ENCODE measurements at places on chromosomes 1 and 21.

DNA sequence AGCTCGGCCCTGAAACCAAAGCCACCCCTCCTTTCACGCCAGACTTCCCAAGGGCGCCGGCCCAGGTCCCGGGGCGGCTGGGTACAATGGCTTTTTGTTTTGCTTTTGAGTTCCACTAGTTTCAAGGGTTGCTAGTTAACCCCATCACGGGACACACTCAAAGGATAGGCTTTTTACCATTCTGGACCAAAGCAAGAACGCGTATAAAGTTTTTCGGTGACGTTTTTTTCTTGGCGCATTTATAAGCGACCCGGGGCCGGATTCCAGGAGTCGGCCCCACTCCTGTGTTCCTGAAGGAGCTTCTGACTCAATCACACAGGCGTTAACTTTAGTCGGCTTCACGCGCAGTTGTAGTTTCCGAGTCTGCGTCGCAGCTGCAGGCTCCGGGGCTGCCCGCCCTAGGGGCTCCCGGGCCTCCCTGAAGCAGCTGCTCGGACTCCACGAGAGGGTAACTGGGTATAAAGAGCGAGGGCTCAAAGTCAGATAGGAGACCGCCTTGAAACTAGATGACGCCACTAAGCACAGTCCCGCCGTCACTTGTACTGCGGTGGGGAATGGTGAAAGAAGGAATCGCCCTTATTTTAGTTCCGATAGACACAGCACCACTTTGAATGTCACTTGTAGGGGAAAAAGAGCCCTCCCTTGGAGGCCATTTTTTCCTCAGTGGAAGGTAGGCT is 707 bp upstream of the KLHL21 start:
- peak; percentile 72 for DNase-seq

GRCh38 chr1:46822248-46822826 is 23.5 kb downstream of the CYP4B1 start:
- no peak for DNase-seq

DNA sequence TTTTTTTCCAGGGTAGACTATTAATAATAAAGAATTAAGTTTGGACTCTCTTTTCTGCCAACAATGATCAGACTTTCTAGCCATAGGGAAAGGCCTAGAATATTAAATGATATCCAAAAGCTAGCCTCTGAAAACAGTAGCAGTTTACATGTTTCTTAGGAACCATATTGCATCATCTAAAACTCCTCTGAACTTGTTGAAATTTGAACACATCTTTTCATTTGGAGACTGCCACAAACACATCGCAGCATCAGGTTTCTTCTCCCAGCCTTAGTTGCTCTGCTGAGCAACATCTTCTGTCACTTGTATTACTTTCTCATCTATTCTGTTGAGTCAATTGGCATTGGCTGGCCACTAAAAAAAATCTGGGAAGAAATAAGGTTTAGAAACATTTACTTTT is 63.2 kb upstream of the GNG4 start:
- DNase-seq, result no peak

GRCh38 chr1:222790115-222790514 is 24.7 kb upstream of the DISP1 start:
- no peak for DNase-seq

GRCh38 chr1:99250728-99251127 is 13.6 kb upstream of the PLPPR4 start:
- no peak for DNase-seq

DNA sequence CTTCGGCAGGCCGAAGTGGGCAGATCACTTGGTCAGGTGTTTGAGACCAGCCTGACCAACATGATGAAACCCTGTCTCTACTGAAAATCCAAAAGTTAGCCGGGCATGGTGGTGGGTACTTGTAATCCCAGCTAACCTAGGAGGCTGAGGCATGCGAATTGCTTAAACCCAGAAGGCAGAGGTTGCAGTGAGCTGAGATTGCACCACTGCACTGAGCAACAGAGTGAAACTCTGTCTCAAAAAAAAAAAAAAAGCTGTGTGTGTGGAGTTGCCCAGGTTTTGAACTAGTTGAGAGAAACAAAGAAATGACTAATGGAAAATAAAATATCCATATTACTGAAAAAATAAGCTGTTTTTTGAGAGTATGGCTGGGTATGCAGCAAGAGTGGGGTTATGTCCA is 100.2 kb downstream of the GTF2B start:
- no peak for DNase-seq

DNA sequence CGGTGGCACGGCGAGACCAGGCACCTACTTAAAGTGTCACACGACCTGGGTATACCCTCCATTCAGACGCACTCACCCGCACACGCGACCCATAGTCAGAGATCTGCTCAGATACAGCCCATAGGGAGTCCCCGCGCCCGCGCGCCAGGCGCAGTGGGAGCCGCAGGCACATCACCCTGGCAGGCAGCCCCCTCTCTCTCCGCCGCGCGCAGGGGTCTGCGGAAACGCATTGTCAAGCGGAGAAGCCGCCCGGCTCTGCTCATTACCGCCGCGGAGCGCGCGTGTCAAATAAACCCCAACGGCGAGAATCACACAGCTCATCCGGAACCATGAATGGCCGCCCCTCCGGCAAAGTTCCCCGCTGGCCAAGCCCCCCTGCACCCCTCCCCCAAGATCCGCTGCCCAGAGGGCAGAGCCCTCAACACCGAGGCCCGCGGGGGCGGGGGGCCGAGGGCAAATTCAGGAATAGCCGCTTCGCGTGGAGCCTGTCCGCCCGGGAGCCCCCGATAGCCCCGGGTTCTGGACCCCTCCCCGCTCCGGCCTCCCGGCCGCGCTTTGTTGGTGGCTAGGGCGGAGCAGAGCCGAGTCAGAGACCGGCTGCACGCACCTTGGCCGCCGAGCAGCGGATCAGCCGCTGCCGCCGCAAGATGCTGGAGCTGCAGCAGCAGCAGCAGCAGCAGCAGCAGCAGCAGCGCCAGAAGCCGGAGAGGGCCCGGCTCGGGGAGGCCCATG is 522 bp downstream of the LRP8 start:
- no peak for DNase-seq

DNA sequence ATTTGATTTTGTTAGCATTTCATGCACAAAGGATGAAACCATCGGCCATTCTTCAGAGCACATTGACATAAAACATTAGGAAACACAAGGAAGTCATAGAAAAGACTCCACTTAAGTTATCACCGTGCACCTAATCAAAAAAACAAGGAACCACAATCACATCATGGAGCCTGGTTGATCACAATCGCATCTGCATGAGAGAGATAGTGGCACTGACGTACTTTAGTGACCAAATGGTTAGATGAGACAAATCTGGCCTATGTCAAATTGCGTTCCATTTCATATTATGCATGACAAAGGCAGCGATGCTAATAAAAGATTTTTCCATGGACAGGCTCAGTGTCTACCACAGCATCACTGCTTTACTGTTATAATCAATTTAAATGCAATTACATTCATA is 571.8 kb upstream of the ADGRL2 start:
- no peak for DNase-seq

GRCh38 chr1:2523891-2524609 is 2.3 kb downstream of the PANK4 start:
- no peak for DNase-seq

DNA sequence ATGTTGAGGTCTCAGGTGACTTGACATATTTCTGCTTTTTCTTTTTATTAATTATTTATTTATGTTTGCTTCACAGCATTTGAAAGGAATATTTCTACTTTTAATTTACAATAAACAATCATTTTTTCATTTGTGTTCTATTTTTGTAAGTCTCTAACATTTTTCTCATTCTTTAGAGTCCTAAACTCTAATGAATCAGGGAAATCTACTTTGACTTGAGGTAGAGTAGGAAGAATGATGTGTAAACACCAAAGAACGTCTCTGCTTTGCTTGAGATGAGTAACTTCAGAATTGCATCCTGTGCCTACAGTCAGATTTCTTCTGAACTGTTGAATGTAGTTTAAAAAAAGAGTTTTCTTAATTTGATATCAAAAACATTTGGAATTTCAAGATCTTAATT is 65.2 kb downstream of the CNST start:
- DNase-seq, result no peak

GRCh38 chr1:99943223-99943794 is 26.5 kb upstream of the SLC35A3 start:
- DNase-seq, result peak; percentile 68

DNA sequence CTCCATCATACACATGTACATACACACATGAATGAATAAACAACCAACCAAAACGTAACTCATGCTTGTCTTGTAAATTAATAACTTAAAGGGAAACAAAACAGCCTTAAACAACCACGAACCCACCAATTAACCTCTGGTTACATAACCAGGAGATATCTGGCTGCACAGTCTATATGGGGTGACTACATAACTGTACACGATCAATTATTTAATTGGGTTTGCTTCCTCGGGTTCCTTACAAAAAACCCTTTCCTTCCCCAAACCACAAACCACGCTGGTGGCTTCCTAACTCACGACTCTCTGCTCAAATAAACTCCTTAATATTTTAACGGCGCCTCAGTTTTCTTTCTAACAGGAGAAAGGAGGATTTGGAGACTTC is 744 bp downstream of the ZNF670 start:
- no peak for DNase-seq

DNA sequence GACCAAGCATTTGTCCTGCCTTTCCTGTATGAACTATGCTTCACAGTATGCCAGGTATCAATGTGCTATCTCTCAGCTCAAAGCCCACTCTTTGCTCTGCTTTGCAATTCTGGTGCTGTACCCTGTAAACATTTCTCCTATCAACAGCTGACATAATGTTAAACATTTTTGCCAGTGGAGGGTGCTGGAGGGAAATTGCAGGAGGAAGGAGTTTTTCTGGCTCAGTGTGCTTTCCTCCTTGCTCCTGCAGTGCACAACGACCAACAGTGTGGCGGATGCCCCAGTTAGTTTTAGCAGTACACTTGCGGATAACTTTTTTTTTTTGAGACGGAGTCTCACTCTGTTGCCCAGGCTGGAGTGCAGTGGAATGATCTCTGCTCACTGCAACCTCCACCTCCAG is 67.1 kb upstream of the PTGFRN start:
- DNase-seq, result no peak

DNA sequence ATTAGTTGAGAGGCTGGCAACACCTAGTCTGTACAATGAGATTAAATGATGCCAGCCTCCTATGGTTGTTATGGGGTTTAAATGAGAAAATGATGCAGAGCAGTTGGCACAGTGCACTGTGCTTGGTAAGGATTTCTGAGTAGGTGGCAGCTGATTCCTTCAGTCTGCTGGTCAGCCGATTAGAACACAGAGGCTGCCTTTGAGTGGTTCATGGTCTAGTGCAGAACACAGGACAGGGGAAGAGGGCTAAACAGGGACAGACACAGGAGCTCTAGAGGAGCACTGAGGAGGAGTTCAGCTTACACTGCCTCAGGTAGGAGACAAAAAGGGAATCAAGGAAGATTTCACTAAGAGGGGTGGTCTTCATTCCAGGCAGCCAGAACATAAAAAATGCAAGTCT is 1.4 kb downstream of the TIE1 start:
- no peak for DNase-seq

GRCh38 chr1:15353839-15354579 is 55.7 kb upstream of the EFHD2 start:
- no peak for DNase-seq

DNA sequence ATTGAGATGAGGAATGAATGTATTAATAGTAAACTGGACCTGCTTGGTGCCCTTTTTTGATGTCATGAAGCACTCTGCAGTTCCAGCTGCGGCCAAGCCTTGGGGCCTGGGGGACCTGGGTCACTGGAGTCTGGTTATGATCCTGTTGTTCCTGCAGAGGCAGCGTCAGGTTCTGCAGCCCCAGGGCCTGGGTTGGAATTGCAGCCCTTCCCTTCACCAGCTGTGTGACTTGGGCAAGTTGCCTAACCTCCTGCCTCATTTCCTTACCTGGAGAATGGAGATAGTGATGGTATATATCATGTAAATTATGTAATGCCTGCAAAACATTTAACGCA is 9.1 kb upstream of the ATP5PO start:
- DNase-seq, result no peak

DNA sequence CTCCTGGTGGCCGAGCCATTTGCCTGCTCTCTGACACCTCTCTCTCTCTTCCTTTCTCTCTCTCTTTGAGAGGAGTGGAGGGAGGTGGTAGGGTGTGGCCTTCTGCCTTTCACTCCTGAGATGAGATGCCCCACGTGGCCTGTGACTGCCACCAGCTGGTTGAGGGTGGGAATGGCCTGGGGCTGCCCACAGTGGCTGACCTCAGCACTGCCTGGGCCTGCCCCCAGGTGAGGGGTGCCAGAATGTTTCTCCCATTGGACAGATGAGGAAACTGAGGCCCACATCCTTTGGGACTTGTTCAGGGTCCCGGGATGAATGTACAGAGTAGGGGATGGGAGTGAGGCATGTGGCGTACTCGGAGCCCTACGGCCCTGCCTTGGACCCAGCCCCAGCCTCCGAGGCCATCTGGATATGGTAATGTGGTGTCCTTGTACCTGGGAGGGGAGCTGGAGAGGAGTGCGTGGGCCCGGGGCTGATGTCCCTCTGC is 12.7 kb upstream of the C1orf167 start:
- no peak for DNase-seq

GRCh38 chr1:213568929-213569815 is 418.6 kb upstream of the PROX1 start:
- DNase-seq, result no peak

- DNase-seq, result no peak
Measured at GRCh38 chr1:202201971-202202370, 8.4 kb downstream of the LGR6 start.

- no peak for DNase-seq
Measured at GRCh38 chr1:163048869-163049268, 20.3 kb upstream of the RGS4 start.

DNA sequence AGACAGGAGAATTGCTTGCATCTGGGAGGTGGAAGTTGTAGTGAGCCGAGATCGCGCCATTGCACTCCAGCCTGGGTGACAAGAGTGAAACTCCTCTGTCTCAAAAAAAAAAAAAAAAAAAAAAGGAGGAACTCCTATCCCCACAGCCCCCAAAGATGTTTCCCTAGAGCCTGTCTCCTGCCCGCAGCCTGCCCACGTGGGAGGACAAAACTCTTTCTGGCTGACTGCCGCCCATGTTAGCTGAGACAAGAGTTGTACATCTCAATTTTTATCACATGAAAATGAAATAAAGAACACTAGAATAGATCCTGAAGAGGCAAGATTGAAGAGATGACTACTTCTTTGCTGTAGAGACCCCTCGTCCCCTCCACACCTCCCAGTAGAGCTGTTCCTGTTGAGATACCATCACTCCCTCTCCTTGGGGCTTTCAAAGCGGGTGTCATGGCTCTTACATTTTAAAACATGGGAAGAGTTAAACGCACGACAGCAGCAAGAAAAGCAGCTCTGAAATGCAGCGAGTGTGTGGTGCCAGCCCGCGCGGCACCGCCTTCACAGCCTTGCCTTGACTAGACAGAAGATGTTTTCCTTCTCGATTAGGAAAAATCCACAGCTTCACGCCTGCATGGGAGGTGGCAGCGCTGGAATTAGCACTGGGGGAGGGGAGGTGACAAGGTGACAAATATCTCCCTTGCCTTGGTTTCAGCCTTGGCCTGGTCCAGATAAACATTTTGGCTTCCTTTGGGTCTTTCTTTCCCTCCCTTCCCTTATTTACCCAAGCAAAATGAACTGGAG is 253.4 kb upstream of the CSF3R start:
- no peak for DNase-seq

GRCh38 chr1:40252601-40253000 is 4.9 kb downstream of the TMCO2 start:
- no peak for DNase-seq
